ENCODE measurements at places on chromosomes 3 and 15.
A peak's percentile ranks its signal among the peaks of the same experiment; 100 is the strongest.

GRCh38 chr3:172018364-172018763 is 21.0 kb upstream of the FNDC3B start:
- DNase-seq: no peak

GRCh38 chr15:68515371-68516095 is 63.3 kb upstream of the CORO2B start:
- no peak for DNase-seq

DNA sequence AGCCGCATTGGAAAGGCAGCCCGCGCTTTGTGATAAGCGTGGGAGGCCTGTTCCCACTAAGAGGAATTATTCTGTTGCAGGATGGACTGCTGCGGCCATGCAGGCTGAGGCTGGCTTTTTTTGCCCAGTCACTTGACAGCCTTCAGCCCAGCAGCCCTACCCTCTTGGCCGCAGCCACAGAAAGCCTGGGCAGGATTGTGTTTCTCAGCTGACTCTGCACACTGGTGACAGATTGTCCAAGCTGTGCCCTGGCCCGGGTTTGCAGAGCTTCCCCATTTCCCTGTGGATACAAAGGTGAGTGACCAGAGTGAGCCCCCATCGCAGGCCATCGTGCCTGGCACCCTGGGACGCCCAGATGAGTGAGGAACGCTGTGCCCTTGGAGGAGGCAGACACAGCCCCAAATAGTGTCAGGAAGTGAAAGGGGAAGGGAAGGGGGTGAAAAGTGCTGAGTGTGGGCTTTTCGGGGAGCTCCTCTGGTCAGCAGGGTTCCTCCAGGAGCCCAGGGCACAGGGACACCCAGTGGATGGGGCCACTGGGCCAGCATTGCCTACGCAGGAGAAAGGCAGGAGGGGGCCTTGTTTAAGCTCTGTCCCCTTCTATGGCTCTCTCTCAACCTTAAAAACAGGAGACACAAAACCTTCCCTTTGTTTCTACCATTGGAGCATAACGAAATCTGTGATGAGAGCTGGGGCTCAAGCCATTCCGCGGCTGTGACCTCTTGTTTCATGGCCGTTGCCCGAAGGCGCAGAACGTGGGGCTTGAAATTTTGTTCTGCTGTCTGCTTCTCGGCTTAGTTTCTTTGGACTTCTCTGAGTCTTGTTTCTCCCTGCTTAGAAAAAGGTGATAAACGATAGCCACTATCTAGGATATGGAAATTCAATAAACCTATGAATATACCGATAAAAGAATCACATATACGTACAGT is 91.5 kb upstream of the MEF2A start:
- no peak for DNase-seq

DNA sequence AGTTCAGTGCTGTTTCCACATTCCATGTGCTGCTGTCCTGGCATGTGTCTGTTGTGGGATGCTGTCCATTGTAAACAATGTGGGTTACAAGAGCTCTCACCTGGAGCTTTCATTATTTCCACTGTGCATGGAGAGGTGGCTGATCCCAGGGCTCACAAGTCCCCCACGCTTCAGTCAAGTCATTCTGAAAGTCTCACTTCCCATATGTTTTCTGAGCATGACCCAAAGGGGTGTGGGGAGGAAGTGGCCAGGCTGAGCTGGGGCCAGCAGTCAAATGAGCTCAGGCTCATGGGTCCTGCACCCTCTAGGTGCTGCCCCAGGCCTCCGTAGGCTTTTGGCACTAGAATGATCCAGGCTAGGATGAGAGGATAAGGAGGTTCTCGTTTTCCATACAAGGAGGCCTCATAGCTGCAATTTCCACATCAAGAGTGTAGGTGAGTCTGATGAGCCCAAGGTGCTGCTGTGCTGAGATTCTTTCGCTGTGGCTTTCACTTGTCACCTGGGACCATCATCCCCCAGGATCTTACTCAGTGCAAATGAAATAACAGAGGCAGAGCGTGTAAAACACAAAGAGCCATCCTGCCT is 22.0 kb downstream of the STARD5 start:
- peak; percentile 39 for DNase-seq

DNA sequence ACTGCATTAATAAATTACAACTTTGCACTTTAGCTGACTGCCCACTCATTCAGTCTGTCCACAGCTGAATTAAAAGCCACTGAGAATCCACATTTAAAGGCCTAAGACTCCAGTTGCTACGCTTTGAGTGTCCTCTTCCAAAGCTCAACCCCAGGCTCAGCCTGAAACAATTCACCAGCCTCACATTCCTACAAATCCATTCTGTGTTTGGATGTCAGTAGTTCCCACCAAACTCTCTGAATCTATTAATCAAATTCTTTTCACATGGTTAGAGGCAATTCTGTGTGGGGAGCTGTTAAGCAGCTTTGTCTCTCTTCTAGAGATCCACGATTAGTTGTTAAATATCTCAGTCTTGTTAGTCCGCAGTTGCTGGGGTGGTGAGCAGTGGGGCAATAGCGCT is 116.8 kb upstream of the UBE2E2 start:
- DNase-seq: no peak

GRCh38 chr3:18808429-18808828 is 339.9 kb upstream of the KCNH8 start:
- DNase-seq: no peak
